ENCODE measurements at places on chromosomes 2 and 18. TPM values are rescaled to one million over a fixed set of nuclear protein-coding genes. Genes with fewer than 3 reads are reported as not detected.

The SEMA4F gene
- total RNA-seq, result 10.6 TPM

The PRADC1 gene
- 8.9 TPM for total RNA-seq

DNA sequence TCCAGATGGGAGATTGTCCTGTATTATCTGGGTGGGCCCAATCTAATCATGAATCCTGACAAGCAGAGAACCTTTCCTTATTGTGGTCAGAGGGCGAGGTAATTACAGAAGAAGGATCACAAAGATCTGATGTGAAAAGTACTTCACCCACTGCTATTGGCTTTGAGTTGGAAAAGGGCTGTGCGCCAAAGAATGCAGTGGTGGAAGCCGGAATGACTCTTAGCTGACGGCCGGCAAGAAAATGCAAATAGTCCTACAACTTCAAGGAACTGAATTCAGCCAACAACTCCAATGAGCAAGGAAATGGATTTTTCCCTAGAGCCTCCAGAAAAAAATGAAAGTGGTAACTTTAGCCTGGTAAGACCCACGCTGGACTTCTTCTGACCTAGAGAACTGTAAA is 67.3 kb downstream of the CTNNA2 start:
- DNase-seq, result no peak

GRCh38 chr2:99139003-99139402 is 2.5 kb upstream of the C2orf15 start:
- no peak for DNase-seq

GRCh38 chr18:61464551-61465142 is 131.4 kb downstream of the CDH20 start:
- no peak for DNase-seq
